ENCODE measurements at places on chromosomes 6 and 20.

DNA sequence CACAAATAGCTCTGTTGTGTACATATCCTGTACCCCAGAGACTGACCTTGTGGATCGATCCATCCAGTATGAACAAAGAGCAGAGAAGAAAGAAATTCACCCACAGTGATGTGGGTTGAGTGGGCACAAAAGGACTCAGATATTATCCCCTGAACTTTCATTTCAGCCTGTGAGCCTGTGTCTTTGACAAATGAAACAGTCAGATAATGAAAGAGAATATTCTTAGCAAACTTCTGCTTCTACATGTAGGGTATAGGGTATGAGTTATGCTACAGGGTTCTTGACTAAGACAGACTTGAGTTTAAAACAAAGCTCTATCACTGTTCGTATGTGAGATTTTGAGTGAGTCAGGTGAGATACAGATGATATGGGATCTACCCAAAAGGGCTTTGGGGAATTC is 359.7 kb downstream of the MAFB start:
- no peak overlapping the region for H3K27ac ChIP-seq
- no peaks in the 10 kb centered on the region for H3K4me1 ChIP-seq
- no peaks in the 10 kb centered on the region for H3K27me3 ChIP-seq
- H3K4me3 ChIP-seq: no peak overlapping the region
- H3K36me3 ChIP-seq: no peaks in the 10 kb centered on the region
- no peak for DNase-seq

GRCh38 chr6:56497240-56497639 is 145.4 kb downstream of the DST start:
- H3K27ac ChIP-seq: no peak overlapping the region
- H3K4me3 ChIP-seq: no peak overlapping the region

GRCh38 chr6:158020272-158020711 is 38.6 kb downstream of the SYNJ2 start:
- H3K4me3 ChIP-seq: no peak overlapping the region
- no peaks in the 10 kb centered on the region for H3K4me1 ChIP-seq
- H3K36me3 ChIP-seq: no peaks in the 10 kb centered on the region
- no peaks in the 10 kb centered on the region for H3K27me3 ChIP-seq
- no peak overlapping the region for H3K27ac ChIP-seq

- H3K27ac ChIP-seq: no peak overlapping the region
- H3K36me3 ChIP-seq: peaks cover 15% of the 10 kb centered on the region
- no peaks in the 10 kb centered on the region for H3K4me1 ChIP-seq
- no peak for DNase-seq
Observed at GRCh38 chr6:144528743-144529425, 243.7 kb downstream of the UTRN start.

GRCh38 chr6:27374824-27375612 is 13.5 kb upstream of the ZNF391 start:
- H3K36me3 ChIP-seq: no peaks in the 10 kb centered on the region
- H3K4me1 ChIP-seq: peaks cover 17% of the 10 kb centered on the region
- DNase-seq: peak; percentile 61
- H3K27me3 ChIP-seq: no peaks in the 10 kb centered on the region

DNA sequence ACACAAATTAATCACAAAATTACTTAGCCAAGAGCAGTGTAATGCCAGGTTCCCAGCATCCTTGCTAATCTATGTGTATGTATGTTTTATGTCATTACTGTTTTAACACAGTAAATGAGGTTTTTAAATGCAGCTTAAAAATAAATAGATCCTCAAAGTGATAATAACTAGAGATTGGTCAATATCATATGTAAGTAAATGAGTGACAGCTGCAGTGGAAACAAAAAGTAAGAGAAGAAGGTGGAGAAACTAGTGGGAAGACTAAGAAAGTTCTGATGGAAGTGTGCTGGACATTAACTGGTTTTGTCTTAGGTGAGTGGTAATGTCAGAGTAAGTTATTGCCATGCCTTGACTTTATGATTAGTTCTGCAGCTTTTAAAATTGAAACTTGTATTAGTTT is 1.9 kb upstream of the GJB7 start:
- DNase-seq: no peak
- H3K27ac ChIP-seq: no peak overlapping the region
- no peak overlapping the region for H3K4me3 ChIP-seq
- H3K27me3 ChIP-seq: no peaks in the 10 kb centered on the region
- peaks cover 8% of the 10 kb centered on the region for H3K4me1 ChIP-seq

- peak overlapping the region; percentile 92 for H3K4me3 ChIP-seq
- no peak for DNase-seq
- peaks cover 47% of the 10 kb centered on the region for H3K4me1 ChIP-seq
- H3K27ac ChIP-seq: peak overlapping the region; percentile 100
- no peaks in the 10 kb centered on the region for H3K36me3 ChIP-seq
Observed at GRCh38 chr6:106514583-106514885, 114.8 kb downstream of the RTN4IP1 start.

DNA sequence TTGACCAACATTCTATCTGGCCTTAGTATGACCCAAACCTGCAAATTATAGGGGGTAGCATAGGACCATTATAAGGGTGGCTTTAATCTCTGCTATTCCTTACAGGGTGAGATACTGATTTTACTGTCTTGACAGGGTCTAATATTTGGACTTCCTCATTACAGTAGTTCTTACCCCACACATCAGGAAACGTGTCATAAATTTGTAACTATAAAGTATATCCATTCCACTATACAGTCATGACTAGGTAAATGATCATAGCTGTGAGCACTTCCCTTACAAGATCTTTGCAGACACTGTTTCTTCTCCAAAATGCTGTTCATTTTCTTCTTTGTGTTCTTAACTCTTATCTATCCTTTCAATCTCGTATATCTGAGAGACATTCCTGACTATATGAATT is 518.7 kb upstream of the RNF217 start:
- no peak overlapping the region for H3K4me3 ChIP-seq
- H3K36me3 ChIP-seq: no peaks in the 10 kb centered on the region
- no peak for DNase-seq
- no peaks in the 10 kb centered on the region for H3K4me1 ChIP-seq

DNA sequence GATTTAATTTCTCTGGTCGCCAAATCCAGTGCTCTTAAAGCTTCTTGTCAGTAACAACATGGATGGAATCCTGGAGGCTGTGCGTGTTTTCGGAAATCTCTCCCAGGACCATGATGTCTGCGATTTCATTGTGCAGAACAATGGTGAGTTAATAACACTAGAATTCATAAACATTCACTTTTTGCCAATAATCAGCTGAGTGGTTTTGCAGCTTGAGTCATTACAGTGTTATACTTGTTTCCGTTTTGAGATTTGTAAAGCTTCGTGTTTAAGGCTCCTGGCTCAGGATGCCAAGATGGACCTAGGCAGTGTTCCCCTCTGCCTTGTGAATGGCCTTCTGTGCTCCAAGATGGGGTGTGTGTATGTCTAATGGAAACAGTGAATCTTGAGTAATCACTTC is 113.8 kb downstream of the ARMC2 start:
- H3K27me3 ChIP-seq: no peaks in the 10 kb centered on the region
- H3K36me3 ChIP-seq: no peaks in the 10 kb centered on the region
- DNase-seq: no peak
- H3K27ac ChIP-seq: no peak overlapping the region

- no peak for DNase-seq
- no peak overlapping the region for H3K27ac ChIP-seq
- H3K4me3 ChIP-seq: no peak overlapping the region
- H3K4me1 ChIP-seq: no peaks in the 10 kb centered on the region
Observed at GRCh38 chr20:25626779-25627178, 3.0 kb upstream of the NANP start.

GRCh38 chr6:40128127-40128526 is 193.9 kb upstream of the MOCS1 start:
- H3K27me3 ChIP-seq: no peaks in the 10 kb centered on the region
- H3K4me1 ChIP-seq: no peaks in the 10 kb centered on the region
- no peaks in the 10 kb centered on the region for H3K36me3 ChIP-seq
- DNase-seq: no peak
- no peak overlapping the region for H3K27ac ChIP-seq

GRCh38 chr20:57794036-57794435 is 84.2 kb upstream of the PMEPA1 start:
- no peak overlapping the region for H3K4me3 ChIP-seq
- no peak for DNase-seq
- no peak overlapping the region for H3K27ac ChIP-seq
- H3K36me3 ChIP-seq: no peaks in the 10 kb centered on the region
- H3K4me1 ChIP-seq: no peaks in the 10 kb centered on the region
- no peaks in the 10 kb centered on the region for H3K27me3 ChIP-seq

DNA sequence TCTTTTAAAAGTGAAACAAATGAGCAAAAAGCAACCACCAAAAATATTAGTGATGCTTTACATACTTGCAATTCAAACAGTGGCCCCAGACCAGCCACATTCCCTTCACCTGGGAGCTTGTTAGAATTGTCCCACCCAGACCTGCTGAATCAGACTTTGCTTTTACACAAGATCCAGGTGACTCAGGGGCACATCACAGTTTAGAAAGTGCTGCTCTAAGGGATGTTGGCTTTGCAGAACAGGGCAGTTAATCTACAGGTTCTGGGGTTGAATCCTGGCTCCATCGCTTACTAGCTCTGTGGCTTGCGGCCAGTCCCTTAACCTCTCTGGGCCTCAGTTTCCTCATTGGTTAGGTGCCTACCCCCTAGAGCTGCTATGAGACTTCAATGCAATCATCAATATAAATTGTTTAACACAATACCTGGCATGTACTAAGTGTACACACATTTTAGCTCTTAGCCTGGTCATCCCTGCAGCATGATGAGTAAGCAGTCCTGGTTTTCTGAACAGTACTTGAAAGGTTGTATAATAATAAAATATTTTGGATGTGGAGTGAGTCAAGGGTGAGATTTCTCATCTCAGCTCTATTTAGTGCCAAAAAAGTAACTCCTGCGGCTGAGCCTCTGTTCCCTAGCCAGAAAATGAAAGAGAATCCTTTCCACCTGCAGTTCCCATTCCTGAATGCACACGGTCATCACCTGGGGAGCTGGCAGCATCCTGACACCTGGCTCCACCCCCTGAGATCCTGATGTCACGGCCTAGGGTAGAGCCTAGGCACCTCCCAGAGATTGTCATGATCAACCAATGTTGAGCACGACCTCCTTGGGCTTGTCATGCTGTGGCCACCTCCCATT is 162.7 kb downstream of the ANKRD60 start:
- no peaks in the 10 kb centered on the region for H3K4me1 ChIP-seq
- no peaks in the 10 kb centered on the region for H3K36me3 ChIP-seq
- H3K4me3 ChIP-seq: no peak overlapping the region

DNA sequence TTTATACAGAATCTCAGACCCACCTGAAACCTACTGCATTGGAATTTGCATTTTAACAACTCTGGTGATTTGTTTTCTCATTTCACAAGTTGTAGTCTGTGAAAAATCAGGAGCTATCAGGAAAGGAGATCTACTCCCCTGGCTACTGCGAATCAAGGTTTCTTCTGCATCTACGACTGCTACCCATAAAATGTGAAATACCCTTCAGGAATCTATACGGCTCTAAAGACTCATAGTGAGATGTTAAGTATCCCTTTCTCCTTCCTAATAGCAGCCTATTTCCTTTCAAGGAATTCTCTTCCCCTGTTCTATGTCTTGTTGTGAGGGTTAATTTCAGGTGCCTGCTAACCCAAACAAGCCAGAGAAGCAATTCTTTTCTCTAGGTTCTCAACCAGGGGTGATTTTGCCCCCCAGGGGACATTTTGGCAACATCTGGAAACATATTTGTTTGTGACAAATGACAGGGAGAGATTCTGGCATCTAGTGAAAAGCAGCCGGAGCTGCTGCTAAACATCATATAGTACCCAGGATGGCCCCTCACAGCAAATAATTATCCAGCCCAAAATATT is 26.3 kb downstream of the WFDC3 start:
- no peak for DNase-seq
- H3K27me3 ChIP-seq: no peaks in the 10 kb centered on the region
- H3K36me3 ChIP-seq: no peaks in the 10 kb centered on the region
- no peak overlapping the region for H3K27ac ChIP-seq
- H3K4me3 ChIP-seq: no peak overlapping the region

- DNase-seq: no peak
- H3K4me1 ChIP-seq: no peaks in the 10 kb centered on the region
- no peak overlapping the region for H3K4me3 ChIP-seq
- H3K27me3 ChIP-seq: no peaks in the 10 kb centered on the region
- no peak overlapping the region for H3K27ac ChIP-seq
Observed at GRCh38 chr6:134426623-134427022, 108.7 kb upstream of the SGK1 start.

DNA sequence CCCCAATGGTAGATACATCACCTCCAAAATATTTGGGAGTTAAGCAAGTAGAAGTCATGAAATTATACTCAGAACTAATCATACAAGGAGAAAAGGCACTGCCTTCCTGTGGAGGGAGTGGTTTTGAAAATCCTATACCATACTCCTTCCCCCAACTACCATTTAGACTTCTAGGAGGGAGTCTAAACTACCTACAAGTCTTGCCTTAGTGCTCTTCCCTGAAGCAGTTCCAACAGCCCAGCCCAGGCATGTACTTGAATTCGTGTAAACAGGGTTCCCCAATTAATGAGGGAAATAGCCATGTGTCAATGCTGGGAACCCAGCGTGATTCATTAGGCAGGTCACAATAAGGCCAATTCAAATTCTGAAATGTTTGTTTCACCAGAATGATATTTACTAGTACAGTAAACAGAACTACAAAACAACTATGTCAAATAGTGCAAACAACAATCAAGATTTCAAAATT is 39.1 kb upstream of the SGK1 start:
- no peak for DNase-seq
- no peak overlapping the region for H3K27ac ChIP-seq
- no peaks in the 10 kb centered on the region for H3K27me3 ChIP-seq
- H3K36me3 ChIP-seq: no peaks in the 10 kb centered on the region
- peaks cover 5% of the 10 kb centered on the region for H3K4me1 ChIP-seq

- H3K4me1 ChIP-seq: no peaks in the 10 kb centered on the region
- DNase-seq: no peak
Observed at GRCh38 chr20:38920411-38920810, 5.8 kb upstream of the FAM83D start.

DNA sequence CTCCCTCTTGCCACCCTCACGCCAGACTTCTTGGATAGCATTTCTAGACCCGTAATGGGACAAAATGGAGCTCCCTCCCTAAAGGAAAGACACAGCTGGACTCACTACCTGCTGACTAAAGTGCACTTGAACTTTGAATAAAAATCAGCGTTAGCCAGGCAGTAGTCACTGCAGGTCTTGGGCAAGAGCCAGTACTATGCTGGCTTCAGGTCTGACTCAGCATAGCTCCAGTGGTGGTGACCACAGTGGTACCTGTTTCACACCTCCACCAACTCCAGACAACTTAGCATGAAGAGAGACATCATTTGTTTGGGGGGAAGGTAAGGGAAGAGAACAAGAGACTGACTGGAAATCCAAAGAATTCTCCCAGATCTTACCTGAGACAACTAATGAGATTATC is 906.8 kb downstream of the GRIK2 start:
- H3K27me3 ChIP-seq: no peaks in the 10 kb centered on the region
- DNase-seq: no peak
- H3K27ac ChIP-seq: no peak overlapping the region
- H3K4me1 ChIP-seq: no peaks in the 10 kb centered on the region

- H3K27me3 ChIP-seq: no peaks in the 10 kb centered on the region
- peaks cover 9% of the 10 kb centered on the region for H3K36me3 ChIP-seq
- no peak overlapping the region for H3K4me3 ChIP-seq
Observed at GRCh38 chr6:36469946-36470345, 27.1 kb downstream of the KCTD20 start.

Measured in naive thymus-derived CD4-positive, alpha-beta T cell (primary cell).